ENCODE measurements at places on chromosomes 13 and 19. TPM values are rescaled to one million over a fixed set of nuclear protein-coding genes. Genes with fewer than 3 reads are reported as not detected.

GRCh38 chr13:84211048-84211447 lies 328.8 kb upstream of the SLITRK1 start:
- no peak for DNase-seq

- no peak for DNase-seq
Observed at GRCh38 chr13:73714522-73714921, 419.7 kb downstream of the KLF12 start.

DNA sequence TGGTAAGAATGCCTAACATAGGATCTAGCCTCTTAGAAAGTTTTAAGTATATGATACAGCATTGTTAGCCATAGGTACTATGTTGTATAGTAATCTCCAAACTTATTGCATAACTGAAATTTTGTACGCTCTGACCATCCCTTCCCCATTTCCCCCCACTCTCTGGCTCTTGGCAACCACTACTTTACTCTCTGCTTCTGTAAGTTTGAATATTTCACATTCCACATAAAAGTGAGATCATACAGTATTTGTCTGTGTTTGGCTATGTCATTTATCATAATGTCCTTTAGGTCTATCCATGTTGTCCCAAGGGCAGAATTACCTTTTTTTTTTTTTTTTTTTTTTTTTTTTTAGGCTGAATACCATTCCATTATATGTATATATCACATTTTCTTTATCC lies 396.9 kb downstream of the DLEU7 start:
- DNase-seq = no peak

ZNF100 gene
- 34.5 TPM for total RNA-seq

CCDC70 gene
- not detected for total RNA-seq

DNA sequence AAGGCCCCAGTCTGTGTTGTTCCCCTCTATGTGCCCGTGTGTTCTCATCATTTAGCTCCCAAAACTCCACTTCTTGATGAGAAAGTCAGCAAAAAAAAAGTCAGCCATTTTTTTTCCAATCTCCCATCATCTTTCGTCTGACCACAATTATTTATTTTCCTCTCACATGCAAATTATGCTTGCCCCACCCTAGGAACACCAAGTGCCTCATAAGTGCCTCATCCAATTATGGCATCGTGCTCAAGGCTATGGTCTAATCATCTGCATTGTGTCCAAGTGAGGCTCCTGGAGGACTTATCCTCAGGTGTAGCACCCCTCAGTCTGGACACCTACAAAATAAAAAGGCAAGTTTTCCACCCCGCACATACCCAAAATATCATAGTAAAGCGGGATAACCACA lies 20.8 kb upstream of the IPO5 start:
- DNase-seq = no peak

DNA sequence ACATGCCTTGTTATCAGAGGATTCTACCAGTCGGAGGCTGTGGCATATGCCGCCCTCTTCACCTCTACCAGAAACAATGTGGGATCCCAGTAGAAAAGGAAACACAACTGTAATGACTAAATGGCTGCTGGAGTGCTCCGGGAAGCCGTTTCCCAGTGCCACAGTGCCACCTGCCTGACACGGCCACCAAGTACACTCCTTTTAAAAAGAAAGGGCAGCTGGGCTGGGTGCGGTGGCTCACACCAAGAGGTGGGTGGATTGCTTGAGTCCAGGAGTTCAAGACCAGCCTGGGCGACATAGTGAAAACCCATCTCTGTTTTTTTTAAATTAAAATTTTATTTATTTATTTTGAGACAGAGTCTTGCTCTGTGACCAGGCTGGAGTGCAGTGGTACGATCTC lies 67.3 kb downstream of the TRPM4 start:
- peak; percentile 78 for DNase-seq

- DNase-seq = no peak
Observed at GRCh38 chr13:106533943-106534638, 1.4 kb downstream of the EFNB2 start.

DNA sequence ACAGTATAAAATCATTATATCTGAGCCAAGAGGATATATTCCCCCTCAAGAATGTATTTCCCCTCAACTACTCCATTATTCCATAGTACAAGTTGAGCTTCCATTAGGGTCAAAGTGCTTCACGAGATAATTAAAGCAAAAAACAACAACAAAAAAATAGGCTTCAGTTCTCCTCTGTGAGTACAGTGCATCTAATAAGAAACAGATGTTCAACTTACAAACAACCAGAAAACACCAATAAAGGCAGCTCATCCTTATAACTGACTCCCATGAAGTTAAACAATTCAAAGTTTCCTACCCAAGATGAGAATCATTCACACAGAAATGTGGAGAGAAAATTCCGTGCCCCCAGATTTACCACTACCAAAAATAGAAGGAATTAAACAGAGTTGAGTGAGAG lies 854.4 kb downstream of the PCDH9 start:
- DNase-seq = no peak

- no peak for DNase-seq
Observed at GRCh38 chr13:72104656-72105180, 237.7 kb upstream of the DACH1 start.

GRCh38 chr19:39197808-39198207 lies 1.0 kb downstream of the NCCRP1 start:
- DNase-seq = no peak

GRCh38 chr19:46970815-46971214 lies 48.8 kb upstream of the NPAS1 start:
- no peak for DNase-seq

DNA sequence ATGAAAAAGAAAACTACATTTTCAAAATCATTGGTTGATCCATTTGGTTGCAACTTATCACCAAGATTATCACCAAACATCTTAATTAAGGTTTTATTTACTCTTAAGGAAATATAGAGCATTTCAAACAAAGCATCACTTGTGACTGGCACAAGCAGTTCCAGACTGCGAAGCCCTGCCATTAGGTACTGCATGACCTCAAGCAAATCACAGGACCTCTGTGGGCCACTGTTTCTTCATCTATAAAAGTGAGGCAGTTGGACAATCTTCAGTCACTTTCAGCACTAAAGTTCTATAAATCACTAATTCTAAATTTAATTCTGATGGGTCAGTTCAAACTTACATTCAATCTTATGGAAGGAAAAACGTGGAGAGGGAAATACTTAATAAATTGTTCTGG lies 2.0 kb downstream of the ELF1 start:
- no peak for DNase-seq

All from H1 (cell line).